Esophagus squamous epithelium (tissue), 5 donors: ENCODE measurements at places on chromosomes 11 and 22. TPM values are rescaled to one million over a fixed set of nuclear protein-coding genes. Genes with fewer than 3 reads are reported as not detected.

GRCh38 chr11:24516638-24517037 lies 19.8 kb downstream of the LUZP2 start:
- no peaks in the 10 kb centered on the region for H3K4me1 ChIP-seq
- H3K36me3 ChIP-seq: no peaks in the 10 kb centered on the region
- no peak overlapping the region for H3K27ac ChIP-seq
- DNase-seq: no peak
- no peaks in the 10 kb centered on the region for H3K27me3 ChIP-seq

- no peak overlapping the region for H3K27ac ChIP-seq
- H3K4me1 ChIP-seq: peaks cover 34% of the 10 kb centered on the region
- H3K36me3 ChIP-seq: no peaks in the 10 kb centered on the region
- peaks cover 18% of the 10 kb centered on the region for H3K27me3 ChIP-seq
- no peak for DNase-seq
Observed at GRCh38 chr11:46333394-46333947, 13.8 kb upstream of the DGKZ start.

- no peak for DNase-seq
- H3K36me3 ChIP-seq: no peaks in the 10 kb centered on the region
Observed at GRCh38 chr11:128289048-128289447, 298.3 kb downstream of the ETS1 start.

- no peak overlapping the region for H3K27ac ChIP-seq
- no peaks in the 10 kb centered on the region for H3K27me3 ChIP-seq
- H3K4me1 ChIP-seq: no peaks in the 10 kb centered on the region
- no peak overlapping the region for H3K4me3 ChIP-seq
- DNase-seq: no peak
Observed at GRCh38 chr22:48628891-48629543, 1198.7 kb downstream of the BRD1 start.

GRCh38 chr11:74138572-74138971 lies 32.2 kb downstream of the C2CD3 start:
- no peaks in the 10 kb centered on the region for H3K27me3 ChIP-seq
- no peaks in the 10 kb centered on the region for H3K36me3 ChIP-seq
- no peak overlapping the region for H3K4me3 ChIP-seq
- H3K4me1 ChIP-seq: peaks cover 28% of the 10 kb centered on the region

GRCh38 chr22:37556710-37557109 lies 3.6 kb upstream of the CDC42EP1 start:
- no peaks in the 10 kb centered on the region for H3K36me3 ChIP-seq
- H3K4me3 ChIP-seq: no peak overlapping the region
- H3K27ac ChIP-seq: no peak overlapping the region
- peaks cover 33% of the 10 kb centered on the region for H3K4me1 ChIP-seq

- H3K27ac ChIP-seq: no peak overlapping the region
- no peaks in the 10 kb centered on the region for H3K36me3 ChIP-seq
- DNase-seq: no peak
- H3K4me3 ChIP-seq: no peak overlapping the region
- H3K27me3 ChIP-seq: peaks cover 64% of the 10 kb centered on the region
Observed at GRCh38 chr22:23553924-23554870, 25.9 kb downstream of the IGLL1 start.

DNA sequence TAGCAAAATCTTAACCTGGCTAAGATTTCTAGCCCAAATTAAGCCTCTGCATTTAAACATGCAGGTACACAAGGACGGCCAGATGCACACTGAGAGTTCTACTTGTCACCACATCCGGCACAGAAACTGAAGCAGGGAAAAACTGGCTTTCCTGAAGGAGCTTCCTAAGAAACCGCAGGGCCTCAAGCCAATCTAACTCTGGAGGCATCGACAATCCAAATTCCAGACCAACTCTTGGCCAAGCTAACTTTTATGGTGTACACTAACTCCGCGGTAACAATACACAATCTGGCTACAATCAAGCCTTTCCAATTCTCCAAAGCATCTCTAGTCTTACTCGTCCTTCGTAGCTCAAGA lies 1.2 kb downstream of the MSANTD2 start:
- DNase-seq: no peak
- H3K27ac ChIP-seq: peak overlapping the region; percentile 98
- H3K36me3 ChIP-seq: no peaks in the 10 kb centered on the region
- H3K4me3 ChIP-seq: peak overlapping the region; percentile 99

The GUCY1A2 gene
- total RNA-seq: 0.19 TPM

- H3K27ac ChIP-seq: peak overlapping the region; percentile 60
- H3K27me3 ChIP-seq: no peaks in the 10 kb centered on the region
- DNase-seq: no peak
- H3K36me3 ChIP-seq: peaks cover 17% of the 10 kb centered on the region
- H3K4me3 ChIP-seq: no peak overlapping the region
Observed at GRCh38 chr22:41532908-41533825, 11.1 kb downstream of the POLR3H start.

DNA sequence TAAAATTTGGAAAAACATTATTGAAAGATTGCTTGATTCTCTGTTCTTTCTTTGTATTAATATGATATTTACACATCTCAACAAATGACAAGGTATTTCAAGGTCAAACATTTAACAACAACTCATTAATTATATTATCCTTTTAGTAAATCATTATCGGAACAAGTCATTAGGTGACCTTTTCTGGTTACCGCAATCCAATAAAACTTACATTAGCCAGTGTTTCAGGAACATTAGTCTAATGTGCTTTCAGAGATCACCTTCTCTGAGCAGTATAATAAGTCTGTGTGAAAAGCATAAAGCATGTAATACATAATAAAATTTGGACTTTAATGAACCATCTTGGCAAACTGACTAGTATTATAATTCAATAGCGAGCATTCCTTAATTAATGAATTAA lies 1466.4 kb downstream of the FAM181B start:
- H3K4me1 ChIP-seq: no peaks in the 10 kb centered on the region
- no peak for DNase-seq
- no peaks in the 10 kb centered on the region for H3K27me3 ChIP-seq
- H3K4me3 ChIP-seq: no peak overlapping the region

- no peak overlapping the region for H3K27ac ChIP-seq
- H3K4me3 ChIP-seq: no peak overlapping the region
- H3K27me3 ChIP-seq: no peaks in the 10 kb centered on the region
Observed at GRCh38 chr11:47998733-47999359, 18.5 kb downstream of the PTPRJ start.

DNA sequence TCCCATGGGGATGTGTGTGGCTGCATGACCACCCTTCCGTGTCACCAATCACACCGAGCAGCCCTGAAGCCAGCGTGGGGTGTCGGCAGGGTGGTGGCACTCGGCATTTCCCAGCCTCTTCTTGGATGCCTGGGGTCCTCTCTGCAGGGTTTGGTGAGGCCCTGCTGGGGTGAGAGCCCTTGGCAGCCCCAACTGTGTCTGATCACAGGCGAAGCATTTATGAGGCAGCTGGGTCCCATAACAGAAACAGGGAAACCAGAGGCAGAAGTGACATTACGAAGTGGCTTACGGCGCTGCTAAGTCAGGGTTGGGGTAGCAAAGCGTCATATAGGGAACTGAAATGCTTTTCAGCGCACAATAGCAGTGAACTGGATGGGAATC lies 92.3 kb upstream of the SEPTIN5 start:
- H3K27ac ChIP-seq: peak overlapping the region; percentile 54
- no peak overlapping the region for H3K4me3 ChIP-seq
- no peak for DNase-seq

GRCh38 chr11:77865805-77866204 lies 44.9 kb downstream of the AAMDC start:
- no peaks in the 10 kb centered on the region for H3K4me1 ChIP-seq
- H3K36me3 ChIP-seq: peaks cover 54% of the 10 kb centered on the region
- DNase-seq: no peak
- no peaks in the 10 kb centered on the region for H3K27me3 ChIP-seq
- H3K4me3 ChIP-seq: no peak overlapping the region

DNA sequence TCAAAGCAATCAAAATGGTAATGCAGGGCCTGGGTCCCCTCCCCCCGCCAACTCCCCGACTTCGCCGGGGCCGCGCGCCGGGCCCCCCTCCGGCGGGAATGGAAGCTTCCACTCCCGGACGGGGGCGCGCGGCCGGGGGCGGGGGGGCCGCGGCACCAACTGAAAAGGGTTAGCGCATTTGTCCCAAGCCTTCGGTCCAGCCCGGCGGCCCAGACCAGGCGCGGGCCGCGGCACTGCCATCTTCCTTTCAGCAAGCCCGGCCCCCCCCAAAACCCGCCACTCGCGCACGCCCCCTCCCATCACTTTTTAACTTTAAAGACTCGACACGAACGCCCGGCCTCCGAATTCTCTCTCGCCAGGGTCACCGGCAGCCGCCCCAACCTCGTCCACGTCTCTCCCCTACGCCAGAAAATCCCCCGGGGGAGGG lies 2.8 kb downstream of the PHF21B start:
- H3K4me1 ChIP-seq: peaks cover 28% of the 10 kb centered on the region
- H3K36me3 ChIP-seq: no peaks in the 10 kb centered on the region
- peak overlapping the region; percentile 44 for H3K4me3 ChIP-seq
- H3K27ac ChIP-seq: peak overlapping the region; percentile 83
- peaks cover 9% of the 10 kb centered on the region for H3K27me3 ChIP-seq

DNA sequence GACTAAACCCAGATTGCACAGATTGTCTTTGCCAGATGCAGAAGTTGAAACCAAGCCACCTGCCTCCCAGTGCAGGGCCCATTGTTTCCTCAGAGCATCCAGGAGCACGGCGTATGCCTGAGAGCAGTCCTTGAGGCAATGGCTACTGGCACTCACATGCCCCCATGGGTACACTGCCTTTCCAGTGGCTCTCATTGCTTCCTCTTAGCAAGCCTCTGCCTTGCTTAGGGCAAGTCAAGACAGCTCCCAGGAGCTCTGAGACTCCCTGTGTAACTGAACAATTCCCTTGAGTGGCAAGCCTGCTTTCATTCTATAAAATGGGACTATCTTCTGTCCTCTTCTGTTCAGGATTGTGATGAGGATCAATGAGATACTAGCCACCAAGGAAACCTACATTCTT lies 4.1 kb downstream of the SYTL2 start:
- H3K4me1 ChIP-seq: peaks cover 8% of the 10 kb centered on the region
- no peak overlapping the region for H3K27ac ChIP-seq
- no peak for DNase-seq
- H3K36me3 ChIP-seq: no peaks in the 10 kb centered on the region
- no peaks in the 10 kb centered on the region for H3K27me3 ChIP-seq
- H3K4me3 ChIP-seq: no peak overlapping the region

DNA sequence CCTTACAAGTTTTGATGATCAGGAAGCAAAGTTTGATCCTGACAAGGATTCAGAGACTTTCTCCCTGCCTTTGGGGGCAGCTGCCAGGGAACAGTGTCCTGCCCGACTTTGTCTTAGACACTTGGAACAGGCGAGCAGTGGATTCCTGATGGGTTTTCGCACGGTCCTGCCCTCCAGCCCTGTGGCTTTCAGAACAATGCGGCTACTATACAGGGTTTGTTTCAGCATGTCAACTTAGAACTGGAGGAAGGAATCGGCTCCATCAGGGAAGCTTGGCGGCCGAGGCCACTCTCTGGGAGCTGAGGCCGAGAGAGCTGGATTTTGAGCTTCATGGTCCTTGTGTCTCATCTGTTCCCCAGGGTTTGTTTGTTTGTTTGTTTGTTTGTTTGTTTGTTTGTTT lies 11.5 kb downstream of the ANO1 start:
- no peak for DNase-seq
- no peaks in the 10 kb centered on the region for H3K27me3 ChIP-seq
- H3K27ac ChIP-seq: no peak overlapping the region

- no peaks in the 10 kb centered on the region for H3K27me3 ChIP-seq
- no peak overlapping the region for H3K27ac ChIP-seq
- no peak overlapping the region for H3K4me3 ChIP-seq
- no peaks in the 10 kb centered on the region for H3K4me1 ChIP-seq
Observed at GRCh38 chr11:82791779-82792178, 58.1 kb upstream of the FAM181B start.

GRCh38 chr11:17388609-17389210 lies at the start of gene KCNJ11:
TSS of gene KCNJ11 (minus strand) at chr11:17388659. CDS start at chr11:17388091, 568 bp downstream.
- peak within 1 kb of the TSS; percentile 43 for H3K4me3 ChIP-seq
- H3K36me3 ChIP-seq: no peaks in the 10 kb centered on the region
- no peak for DNase-seq
- no peaks in the 10 kb centered on the region for H3K27me3 ChIP-seq
- H3K4me1 ChIP-seq: peaks cover 4% of the 10 kb centered on the region

DNA sequence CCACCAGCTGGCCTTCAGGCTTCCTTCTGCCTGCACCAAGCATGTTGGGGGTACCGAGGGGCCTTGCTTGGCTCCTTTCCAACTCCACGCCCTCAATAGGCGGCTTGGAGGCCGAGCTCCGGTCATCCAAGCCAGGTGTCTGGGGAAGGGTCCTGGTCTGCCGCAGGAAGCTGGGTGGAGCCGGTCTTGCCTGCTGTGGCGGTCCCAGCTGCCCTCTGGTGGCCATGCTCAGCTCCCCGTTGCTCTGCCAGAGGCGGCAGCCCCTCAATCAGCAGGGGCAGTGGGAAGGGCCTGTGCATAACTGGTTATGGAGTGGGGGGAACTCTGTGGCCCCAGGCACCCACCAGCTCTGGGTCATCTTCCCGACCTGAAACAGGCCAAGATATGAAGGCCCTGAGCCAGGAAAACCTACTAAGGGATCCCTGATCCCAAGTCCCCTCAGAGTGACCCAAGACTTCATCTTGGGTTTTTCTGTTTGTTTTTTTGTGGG lies 3.2 kb downstream of the ARVCF start:
- DNase-seq: no peak
- H3K36me3 ChIP-seq: no peaks in the 10 kb centered on the region
- peaks cover 14% of the 10 kb centered on the region for H3K4me1 ChIP-seq
- no peak overlapping the region for H3K4me3 ChIP-seq
- H3K27me3 ChIP-seq: peaks cover 32% of the 10 kb centered on the region

The PKNOX2 gene
- 1.1 TPM for total RNA-seq

The TRIM48 gene
- not detected for total RNA-seq

The CTSW gene
- total RNA-seq: 0.21 TPM

GRCh38 chr11:63839508-63840355 lies 822 bp downstream of the MARK2 start:
- H3K4me3 ChIP-seq: peak overlapping the region; percentile 98
- no peak for DNase-seq
- H3K27me3 ChIP-seq: no peaks in the 10 kb centered on the region
- H3K36me3 ChIP-seq: peaks cover 13% of the 10 kb centered on the region
- H3K4me1 ChIP-seq: peaks cover 65% of the 10 kb centered on the region
- peak overlapping the region; percentile 95 for H3K27ac ChIP-seq

The GTSE1 gene
- total RNA-seq: 4.2 TPM

DNA sequence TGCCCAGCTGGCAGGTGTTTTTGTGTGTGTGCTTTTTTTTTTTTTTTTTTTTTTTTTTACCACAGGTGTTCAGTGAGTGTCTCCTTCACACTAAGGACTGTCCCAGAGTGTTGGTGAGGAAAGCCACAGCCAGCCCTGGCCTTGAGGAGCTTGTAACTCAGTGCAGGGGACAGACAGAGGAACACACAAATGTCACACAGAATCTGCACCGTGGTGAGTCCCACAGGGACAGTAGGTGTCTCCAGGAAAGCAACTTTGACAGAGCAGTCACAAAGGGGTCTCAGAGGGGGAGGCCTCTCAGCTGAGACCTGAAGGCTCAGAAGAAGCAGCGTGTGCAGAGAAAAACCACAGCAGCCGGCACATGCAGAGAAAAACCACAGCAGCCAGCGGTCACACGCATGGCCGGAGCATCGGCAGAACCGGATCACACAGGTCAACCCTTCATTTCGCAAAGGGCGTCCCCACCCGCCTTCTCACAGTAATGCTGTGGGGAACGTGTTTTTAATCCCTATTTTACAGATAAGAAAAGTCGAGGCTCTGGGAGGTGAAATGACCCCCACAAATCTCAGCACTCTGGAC lies 101.7 kb upstream of the PRR5 start:
- H3K27me3 ChIP-seq: no peaks in the 10 kb centered on the region
- H3K4me3 ChIP-seq: no peak overlapping the region
- no peak overlapping the region for H3K27ac ChIP-seq
- H3K4me1 ChIP-seq: no peaks in the 10 kb centered on the region
- H3K36me3 ChIP-seq: no peaks in the 10 kb centered on the region
